ENCODE measurements at places on chromosomes 6 and 20.

DNA sequence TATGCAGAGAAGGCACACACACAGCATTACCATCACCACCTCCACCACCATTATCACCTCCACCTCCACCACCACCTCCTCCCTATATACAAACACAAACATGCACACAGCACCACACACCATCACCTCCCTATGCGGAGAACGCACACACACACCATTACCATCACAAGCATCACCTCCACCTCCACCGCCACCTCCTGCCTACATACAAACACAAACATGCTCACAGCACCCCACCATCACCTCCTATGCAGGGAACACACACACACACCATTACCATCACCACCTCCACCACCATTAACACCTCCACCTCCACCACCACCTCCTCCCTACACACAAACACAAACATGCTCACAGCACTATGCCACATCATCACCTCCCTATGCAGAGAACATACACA is 236.5 kb upstream of the AFDN start:
- DNase-seq: no peak

- DNase-seq: no peak
Measured at GRCh38 chr6:22353101-22353500, 56.3 kb upstream of the PRL start.

DNA sequence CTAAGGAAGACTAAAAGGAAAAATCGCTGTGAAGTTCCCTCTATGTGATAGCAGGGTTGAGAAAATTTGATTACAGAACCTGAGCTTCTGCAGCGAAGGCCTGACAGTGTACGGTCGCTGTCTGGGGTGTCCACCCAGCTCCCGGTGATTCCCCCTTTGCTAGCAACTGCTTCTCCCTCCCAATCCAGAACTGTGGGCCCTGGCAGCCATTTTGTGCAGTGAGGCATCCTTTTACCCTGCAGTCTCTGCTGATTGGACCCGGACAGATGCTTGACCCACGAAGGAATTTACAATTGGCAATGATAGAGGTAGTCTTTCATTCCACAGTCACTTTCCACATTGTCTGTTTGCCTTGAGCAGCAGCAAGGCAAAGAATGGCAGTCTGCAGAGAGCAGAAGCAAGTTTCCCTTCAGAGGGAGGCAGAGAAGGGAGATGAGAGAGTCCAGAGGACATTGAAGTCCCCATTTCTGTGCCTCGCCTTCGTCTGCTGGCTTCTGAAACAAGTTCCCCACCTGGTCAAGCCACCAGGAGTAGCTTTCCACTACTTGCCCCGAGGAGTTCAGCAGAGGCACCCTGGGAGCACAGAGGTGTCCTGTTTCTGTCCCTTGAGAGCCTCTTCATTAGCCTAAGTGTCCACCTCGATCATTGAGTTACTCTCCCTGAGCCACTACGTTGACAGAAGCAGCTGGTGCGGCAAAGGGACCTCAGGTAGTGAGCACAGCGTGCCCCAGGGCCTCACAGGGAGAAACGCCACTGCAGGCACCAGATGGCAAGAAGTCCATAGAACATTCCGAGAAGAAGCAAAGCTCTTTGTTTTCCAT is 370.3 kb downstream of the NRN1 start:
- peak; percentile 93 for DNase-seq

DNA sequence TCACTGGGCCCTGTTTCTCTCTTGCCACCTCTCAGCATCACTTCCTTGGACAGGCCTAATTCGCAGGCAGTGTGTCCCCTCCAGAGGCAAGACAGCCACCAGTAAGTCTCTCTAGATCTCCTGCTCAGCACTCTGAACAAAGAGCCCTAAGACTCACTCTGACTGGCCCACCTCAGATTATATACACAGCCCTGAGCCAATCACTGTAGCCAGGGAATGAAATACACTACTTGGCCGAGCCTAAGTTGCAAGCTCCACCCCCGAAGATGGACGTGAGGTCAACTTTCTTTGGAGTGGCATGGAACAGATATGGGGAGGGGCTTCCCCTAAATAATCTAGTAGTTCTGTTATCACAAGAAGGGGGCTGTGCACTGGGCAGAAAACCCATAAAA is 4.1 kb downstream of the BPI start:
- no peak for DNase-seq

- no peak for DNase-seq
Measured at GRCh38 chr6:42387336-42387735, 64.4 kb downstream of the TRERF1 start.

- no peak for DNase-seq
Measured at GRCh38 chr20:7264137-7264536, 496.7 kb downstream of the BMP2 start.

- DNase-seq: no peak
Measured at GRCh38 chr20:47216819-47217410, 139.6 kb downstream of the ZMYND8 start.

GRCh38 chr6:125586074-125586473 is 163.4 kb upstream of the HEY2 start:
- no peak for DNase-seq

DNA sequence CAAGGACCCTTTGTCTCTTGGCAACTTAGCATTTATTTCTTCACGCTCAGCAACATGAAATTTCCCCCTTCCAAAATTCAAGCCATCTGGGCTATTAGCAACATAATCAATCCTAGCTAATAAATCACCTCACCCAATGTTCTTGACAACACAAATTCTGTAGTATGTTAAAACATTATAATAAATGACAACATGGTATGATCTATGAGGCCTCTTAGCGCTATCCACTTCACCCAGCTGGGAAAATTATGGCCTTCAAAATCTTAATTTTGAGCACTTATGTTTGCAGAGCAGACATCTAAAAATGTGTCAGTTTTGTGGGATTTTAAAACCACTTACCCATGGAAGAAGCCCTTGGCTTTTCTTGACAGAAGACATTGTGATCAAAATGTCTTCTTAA is 181.9 kb downstream of the HDGFL1 start:
- DNase-seq: no peak

DNA sequence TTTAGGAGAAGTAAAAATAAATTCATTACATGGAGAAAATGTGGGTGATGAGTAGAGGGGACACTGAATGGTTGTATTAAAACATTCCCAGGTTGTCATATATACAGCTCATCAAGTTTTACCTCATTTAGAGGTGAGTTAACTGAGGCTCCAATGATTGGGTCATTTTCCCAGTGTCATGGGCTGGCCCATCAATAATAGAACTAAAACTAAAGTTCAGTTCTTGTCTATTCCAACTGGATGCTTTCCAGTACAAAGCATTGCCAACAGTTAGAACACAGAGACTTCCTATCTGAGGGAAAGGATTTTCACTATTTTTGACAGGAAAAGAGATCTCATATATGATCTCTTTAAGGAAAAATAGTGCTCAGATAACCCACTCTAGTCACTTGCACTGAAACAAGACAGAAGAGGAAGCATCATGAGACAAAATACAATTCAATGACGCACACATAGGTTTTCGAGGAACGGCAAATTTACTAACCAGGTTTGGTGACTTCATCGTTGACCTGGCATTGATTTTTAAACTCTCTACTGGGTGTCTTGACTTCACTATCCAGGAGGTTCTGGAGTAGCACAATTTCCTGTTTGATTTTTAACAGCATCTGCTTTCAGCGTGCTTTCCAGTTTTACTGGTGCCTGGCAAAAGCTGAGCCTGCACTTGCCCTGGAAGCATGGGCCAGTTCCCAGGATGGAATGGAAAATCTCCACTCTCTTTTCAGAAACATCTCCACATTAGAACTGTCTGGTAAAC is 195.5 kb upstream of the FBXL4 start:
- DNase-seq: no peak

DNA sequence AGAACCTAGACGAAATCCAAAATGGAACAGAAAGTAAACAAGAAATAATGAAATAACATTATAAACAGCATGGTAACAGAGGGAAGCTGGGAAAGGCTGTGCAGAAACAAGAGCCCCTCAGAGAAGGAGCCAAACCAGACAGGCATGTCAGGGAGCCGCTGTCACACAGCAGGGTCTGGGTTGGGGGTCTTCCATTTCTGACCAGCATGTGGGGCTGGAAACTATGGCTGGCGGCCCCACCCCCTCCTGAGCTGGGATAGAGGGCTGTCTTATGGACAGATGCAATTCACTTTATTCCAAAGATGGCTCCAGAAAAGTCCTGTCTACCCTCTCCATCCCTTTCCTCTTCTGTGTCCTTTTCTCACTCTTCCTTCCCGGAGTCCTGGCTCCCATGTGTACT is 27.3 kb downstream of the C6orf89 start:
- no peak for DNase-seq

DNA sequence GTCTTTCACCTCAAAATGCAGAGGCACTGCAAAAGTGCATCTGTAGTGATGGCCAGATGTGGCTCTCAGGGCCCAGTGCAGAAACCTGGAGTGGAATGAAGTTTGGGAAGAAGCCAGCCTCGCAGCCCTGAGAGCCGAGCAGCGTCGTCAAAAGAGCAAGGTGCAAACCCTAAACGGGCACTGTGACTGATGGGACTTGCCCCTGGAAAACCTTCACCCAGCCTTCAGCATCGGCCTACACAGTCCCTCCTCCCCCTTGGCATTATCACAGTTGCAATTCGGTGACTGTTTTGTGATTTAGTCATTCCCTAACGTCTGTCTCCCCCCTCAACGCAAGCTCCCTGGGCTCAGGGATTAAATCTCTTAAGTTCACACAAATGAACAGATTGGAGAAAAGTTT is 38.6 kb downstream of the TAF4 start:
- DNase-seq: no peak

GRCh38 chr6:156630613-156631302 is 146.4 kb upstream of the ARID1B start:
- DNase-seq: no peak

DNA sequence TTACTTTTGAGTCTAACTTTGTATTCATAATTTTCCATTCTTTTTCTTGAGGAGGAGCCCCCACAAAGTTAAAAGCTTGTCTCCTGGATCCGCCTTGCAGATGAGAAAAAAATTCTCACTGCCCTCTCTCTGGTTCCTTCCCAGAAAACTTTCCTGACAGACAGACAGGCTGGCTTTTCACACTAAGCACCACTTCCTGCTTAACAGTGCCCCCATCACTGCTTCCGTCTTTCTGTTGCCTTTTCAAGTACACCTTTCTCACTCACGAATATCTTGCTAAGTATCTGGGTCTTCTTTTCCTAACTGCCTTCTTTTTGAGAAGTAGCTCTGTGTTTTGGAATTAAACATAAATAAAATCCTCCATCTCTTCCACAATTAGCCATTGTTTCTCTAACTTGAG is 19.8 kb upstream of the LMBRD1 start:
- no peak for DNase-seq

DNA sequence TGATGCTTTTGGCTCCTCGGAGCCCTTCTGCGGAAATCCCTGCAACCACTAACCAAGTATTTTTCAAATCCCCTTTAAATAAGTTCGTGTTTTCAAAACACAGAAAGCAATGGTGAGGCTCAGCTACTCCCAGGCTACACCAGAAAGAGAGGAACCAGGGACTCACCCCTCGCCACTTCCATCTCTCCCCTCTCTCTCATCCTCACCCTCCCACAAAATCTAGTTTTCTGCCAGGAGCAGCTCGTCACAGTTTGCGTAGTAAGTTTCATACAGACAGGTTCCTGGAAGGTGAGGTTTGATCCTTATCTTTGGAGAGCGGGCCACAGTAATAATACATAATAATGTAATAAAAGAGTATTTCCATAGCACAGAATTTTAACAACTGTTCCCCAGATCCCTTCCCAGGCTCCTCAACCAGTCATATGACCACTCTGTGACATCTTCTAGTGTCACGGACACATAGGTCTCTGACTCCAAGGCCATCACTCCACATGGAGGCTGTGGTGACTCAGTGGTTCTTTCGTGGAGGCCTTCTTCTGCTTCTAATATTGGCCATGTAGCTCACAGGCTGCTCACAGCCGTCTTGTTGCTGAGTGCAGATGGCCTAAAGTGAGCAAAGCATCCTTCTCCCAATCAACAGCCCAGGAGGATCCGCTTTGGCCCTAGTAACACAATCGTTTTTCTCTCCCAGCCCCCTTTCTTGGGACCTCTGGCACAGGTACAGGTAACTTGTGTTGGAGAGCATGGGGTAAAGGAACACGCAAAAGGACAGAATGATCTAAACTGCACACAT is 295.7 kb downstream of the CDC5L start:
- no peak for DNase-seq

- no peak for DNase-seq
Measured at GRCh38 chr6:43081043-43081442, 4.9 kb downstream of the PTK7 start.

DNA sequence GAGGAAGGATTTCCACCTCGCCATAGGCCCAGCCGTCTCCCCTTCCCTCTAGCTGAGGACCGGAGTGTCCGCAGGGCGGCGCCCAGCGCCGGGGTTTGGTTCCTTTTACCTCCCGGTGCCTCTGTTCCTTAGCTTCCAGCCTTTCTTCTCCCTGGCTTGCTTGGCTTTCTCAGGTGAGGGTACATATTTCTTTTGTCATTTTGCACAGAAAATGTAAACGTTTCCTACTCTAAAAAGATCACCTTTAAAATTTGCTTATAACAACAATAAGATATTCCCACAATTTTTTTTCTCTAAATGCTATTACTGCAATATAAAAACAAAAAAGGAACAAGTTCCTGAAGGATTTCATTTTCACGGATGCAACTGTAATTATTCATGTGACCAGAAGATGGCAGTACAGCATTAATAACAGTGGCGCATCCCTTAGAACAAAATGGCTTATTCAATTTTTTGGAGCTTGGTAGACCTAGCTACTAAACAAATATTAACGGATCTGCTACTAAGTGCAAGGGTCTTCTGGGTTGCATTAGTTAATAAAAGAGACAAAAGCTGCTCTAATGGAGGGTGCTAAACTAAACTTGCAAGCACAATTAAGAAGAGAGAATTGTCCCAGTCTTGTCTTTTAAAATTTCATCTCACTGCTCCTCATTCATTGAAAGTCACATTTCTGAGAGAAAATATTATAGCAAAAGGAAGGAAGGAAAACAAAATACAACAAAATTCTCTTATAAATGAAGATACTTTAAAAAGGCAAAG is 172.9 kb downstream of the ADGRG6 start:
- peak; percentile 41 for DNase-seq

DNA sequence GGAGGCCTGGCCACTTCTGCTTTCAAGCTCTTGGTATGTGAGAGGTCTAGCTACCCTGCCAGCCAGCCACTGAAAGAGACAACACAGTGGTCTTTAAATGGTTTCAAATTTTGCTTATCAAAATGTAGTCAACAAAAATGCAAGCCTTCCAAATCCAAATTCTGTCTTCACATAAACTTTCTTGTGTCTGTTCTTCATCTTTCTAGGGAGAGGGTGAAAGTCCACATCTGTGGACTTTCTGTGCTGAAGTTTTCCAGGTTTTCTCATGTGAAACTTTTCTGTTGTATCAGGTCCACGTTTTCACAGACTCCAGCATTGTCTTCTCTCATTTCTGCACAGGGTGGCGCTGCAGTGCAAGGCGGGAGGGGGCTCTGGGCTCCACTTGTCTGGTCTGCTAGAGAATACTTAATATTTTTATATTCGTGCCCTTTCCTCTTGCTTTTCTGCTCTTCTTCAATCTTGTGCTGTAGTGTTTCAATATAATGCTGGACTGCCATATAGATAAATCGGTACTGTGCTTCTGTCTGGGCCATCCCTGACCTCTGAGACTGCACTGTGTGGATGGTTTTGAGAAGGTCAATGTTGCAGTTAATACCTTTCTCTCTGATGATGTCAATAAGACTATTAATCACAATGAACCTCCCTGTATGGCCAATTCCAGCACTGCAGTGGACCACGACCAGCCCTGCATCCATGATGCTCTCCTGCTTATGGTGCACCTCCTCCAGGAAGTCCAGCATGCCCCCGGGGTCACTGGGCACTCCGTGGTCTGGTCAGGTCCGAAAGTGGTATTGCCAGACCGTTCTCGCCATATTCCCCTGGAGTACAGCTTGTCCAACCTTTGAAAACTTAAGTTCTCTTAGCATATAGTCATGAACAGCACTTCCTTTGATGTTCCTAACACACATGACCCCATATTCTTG is 161.6 kb upstream of the TNFAIP3 start:
- peak; percentile 26 for DNase-seq

Measured in NCI-H524 (cell line).